ENCODE measurements at places on chromosomes 3 and 15. TPM values are rescaled to one million over a fixed set of nuclear protein-coding genes. Genes with fewer than 3 reads are reported as not detected.

DNA sequence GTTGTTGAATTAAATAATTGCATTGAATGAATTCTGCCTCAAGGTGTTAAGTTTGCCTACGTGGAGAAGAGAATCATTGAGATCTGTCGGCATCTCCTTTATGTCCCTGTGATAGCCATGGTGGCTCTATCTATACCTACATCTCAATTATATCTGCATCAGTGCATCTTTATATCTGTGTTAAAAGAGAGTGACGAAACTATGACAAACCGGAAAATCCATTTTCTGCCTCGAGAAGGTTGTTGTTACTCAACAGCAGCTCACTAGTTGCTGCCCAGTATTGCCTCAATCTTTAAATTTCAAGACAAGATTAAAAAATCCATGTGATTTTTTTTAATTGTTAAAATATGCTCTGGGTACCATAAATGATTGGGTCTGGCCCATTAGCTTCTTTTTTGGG is 58.7 kb downstream of the GUCA1C start:
- no peak for DNase-seq

- no peak for DNase-seq
Measured at GRCh38 chr3:39221141-39221530, 28.7 kb upstream of the XIRP1 start.

GRCh38 chr15:56099311-56099710 is 105.9 kb upstream of the NEDD4 start:
- no peak for DNase-seq

DNA sequence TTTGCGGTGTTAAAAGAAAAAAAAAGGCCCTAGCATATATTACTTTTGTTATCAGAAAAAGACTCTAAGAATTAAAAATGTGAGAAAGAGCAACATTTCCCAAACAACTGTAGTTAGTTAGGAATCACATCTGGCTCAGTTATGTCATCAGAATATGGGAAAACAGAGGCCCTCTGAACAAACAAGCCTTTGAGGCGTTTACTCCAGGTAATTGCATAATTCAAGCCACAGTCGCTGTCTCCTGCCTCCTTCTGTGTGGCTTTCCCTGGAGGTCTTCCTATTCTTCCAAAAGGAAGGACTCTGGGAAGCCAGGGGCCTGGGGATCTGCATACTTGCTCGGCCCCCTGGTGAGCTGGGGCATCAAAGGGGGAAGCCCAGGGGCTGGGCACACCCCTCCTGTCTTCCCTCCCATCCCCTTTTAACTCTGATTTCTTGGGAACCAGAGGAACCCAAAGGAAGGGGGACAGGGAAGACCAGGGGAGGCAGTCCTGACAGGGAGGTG is 3.7 kb upstream of the FAM107A start:
- no peak for DNase-seq

GRCh38 chr3:53342353-53342752 is 5.0 kb downstream of the DCP1A start:
- peak; percentile 58 for DNase-seq

GRCh38 chr15:53165988-53166683 is 376.0 kb upstream of the ONECUT1 start:
- no peak for DNase-seq

DNA sequence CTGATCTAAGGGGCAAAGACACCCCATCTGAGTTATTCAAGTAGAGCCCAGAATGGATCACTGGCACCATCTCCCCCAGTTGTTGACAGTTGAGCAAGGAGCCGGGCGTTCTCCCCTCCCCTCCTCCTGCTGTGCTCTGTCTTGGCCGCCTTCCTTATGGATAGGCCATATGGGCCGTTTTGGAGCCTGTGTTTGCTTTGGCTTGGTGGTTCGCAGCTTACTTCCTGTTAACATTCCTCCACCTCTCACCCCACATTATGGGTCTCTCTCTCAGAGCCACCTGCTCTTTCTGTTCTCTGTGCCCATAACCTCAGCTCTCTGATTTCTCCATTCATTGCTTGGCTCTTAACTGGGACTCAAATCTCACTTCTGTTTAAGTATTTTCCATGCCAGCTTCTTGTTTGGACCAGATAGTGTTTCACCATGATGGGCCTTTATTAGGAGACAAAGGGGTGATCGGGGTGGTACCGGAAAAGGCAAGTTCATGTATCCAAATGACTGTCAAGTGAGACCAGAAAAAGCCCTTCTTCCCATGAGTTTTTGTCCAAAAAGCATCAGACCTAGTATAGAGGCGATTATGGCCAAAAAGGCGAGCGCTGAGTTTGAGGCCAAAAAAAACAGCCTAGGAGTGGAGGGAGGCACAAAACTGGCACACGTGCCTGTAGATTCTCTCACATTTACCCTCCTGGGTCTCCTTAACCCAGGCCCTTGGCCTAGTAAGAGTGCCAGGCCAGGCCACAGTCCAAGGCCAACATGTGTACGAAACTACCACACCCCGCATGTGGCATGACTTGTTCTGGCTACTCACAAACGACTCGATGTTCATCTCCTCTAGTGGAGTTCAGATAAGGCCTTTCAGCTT is 62.6 kb downstream of the DUT start:
- peak; percentile 64 for DNase-seq

GRCh38 chr3:65443739-65444446 is 594.8 kb downstream of the MAGI1 start:
- DNase-seq: no peak

- DNase-seq: peak; percentile 40
Measured at GRCh38 chr15:67048281-67049279, 16.8 kb upstream of the SMAD3 start.

Gene FRG2C
- total RNA-seq: not detected

Gene FETUB
- total RNA-seq: not detected

Gene ST3GAL6
- 27.0 TPM for total RNA-seq

Gene RLBP1
- total RNA-seq: not detected

Gene CHRFAM7A
- total RNA-seq: 1.3 TPM
